Hematopoietic multipotent progenitor cell treated with erythropoietin and hydrocortisone succinate and interleukin-3 and kit ligand, for 4 days (in vitro differentiated cells): ENCODE measurements at places on chromosomes 2 and 18.
A peak's percentile ranks its signal among the peaks of the same experiment; 100 is the strongest.

DNA sequence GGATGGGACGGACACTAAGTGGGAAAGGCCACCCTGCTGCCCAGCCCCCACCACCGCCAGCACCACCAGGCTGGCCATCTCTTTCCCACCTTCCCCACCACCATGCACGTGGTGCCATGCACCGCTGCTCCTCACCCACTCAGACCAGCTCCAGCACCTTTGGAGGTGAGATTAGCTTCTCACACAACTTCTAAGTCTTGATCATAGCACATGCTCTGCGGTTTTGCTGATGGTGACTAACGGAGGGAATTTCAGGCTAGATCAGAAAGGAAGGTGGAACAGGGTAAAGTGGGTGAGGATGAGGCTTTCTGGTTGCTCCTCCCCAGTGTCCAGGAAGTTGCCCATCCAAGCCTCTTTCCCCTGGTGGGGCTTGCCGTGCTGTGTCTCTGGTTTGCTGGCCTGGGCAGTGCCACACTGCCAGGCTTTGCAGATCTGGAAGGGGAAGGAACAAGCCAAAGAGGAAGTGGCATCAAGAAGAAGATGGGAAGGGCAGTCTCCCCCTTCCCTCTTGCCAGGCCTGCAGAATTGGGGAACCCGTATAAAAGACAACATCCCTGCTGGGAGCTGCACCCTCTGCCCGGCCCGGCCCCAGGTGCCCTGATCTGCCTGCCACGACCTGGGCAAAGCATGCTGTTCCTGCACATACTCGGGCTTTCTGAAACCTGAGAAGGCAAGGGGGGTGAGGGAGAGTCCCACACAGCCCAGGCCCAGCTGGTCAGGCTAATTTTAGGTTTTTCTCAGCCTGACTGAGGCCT, 44.3 kb upstream of the CAB39 start:
- DNase-seq: peak; percentile 35

DNA sequence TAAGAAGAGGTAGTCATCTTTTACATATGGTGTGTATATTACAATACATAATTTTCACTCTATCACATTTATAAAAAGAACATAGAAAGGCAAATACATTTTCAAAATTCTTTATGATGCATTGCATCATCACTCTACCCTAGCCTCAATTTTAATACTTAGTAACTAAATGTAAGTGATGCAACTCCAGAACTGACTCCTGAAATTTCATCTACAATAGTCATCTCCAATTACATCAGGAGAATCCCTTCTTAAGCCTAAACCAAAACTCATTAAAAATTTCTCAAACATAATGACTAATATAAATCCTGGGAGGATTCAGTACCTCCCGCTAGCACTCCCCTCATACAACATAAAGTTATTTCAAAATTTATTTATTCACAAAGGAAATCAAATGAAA, 15.9 kb downstream of the TMX3 start:
- no peak for DNase-seq

- DNase-seq: no peak
Observed at GRCh38 chr18:74725690-74726089, 128.0 kb downstream of the ZNF407 start.

DNA sequence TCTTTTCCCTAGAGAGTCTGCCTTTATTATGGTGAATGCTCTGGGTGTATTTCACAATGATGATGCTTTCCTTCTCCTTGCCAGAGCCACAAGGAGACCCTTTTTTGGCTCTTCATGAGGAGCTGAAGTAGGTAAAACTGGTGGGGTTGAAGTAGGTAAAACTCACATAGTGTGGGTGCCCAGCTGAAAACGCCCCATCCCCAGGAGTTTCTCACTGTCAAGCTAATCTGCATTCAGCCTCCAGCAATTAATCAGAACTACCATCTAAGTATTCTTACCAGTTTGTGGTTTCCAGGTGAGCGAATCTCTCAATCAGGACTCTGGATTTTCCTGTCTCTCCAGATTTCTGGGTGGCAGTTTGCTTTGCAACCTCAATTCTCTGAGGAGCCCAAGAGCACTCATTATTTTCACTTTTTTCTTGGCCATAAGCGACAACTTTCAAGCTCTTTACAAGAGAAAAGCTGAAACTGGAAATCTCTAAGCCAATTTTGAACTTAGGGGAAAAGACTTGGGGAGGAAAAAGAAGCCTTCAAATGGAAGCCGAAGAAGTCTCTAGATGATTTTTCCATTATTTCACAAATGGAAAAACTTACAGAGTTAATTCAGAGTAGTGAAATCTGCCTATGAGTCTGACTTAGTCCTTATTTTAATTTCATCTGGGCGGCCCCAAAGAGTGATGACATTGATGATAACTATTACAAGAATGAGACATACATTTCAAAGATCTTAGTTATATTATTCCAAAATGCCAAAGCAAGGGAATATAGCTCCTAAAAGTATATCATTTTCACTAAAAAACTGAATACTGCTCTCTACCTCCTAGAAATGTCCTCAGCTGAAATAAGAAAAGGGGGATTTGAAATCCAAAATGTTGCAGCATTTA, 121.4 kb upstream of the MAP3K20 start:
- no peak for DNase-seq

GRCh38 chr2:47155091-47155876, at the start of gene STPG4:
TSS of gene STPG4 (minus strand) at chr2:47155308. CDS start at chr2:47155251, 57 bp downstream.
- DNase-seq: no peak

- peak; percentile 32 for DNase-seq
Observed at GRCh38 chr2:42906111-42906556, 113.8 kb upstream of the HAAO start.

- no peak for DNase-seq
Observed at GRCh38 chr2:84958135-84959059, 12.6 kb upstream of the KCMF1 start.

DNA sequence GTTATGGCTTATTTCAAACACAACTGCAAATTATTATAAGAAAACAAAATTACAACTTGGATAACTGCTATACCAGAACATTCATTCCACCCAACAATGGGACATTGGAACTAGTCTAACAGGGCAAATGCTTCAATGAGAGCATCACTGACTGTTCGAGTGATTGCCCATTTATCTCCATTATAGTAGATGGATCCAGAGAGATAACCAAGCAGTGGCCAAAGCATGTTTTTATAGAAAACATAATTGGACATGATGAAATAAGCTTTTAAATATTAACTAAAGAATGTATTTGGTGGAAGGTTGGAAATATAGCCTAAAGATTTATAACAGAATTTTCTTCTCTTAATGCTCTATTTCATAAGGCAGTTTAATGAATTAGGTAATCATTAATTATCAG, 634.8 kb downstream of the NUP35 start:
- DNase-seq: no peak

DNA sequence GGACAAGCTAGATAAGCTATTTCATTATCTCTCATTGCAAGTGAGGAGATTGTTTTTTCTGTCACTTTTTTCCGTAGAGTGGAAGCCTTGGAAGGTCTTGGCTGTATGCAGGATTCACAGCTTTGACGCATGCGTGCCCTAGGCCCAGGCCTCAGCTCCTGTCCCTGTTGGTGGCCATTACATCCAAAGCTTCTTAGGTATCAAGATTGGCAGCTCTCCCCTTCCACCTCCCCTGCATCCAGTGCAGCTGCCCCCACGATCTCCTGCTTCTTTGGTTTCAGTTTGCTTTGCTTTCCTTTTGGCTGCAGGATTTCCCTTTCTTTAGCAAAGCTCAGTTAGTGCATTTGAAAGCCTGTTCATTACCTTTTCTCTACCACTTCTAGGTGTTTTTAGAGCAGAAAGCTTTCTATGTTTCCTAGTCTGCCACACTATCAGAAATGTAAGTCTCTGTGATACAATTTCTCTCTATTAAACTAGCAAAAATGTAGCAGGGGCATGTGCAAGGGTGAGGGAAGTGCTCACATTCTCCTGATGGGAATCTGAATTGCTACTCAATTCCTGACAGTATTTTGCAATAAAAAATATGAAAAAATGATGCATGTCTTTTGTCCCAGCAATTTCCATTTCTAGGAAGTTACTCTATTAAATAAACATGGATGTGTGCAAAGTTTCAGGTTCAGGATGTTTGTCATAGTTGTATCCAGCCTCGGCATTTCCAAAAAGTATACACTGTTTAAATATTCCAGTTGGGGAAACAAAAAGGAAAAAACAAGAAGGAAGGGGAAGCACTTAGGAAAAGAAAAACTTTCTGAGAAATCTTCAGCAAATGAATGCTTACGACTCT, 91.2 kb downstream of the LIPG start:
- DNase-seq: no peak

- no peak for DNase-seq
Observed at GRCh38 chr18:76233876-76234675, 261.0 kb downstream of the ZNF516 start.

DNA sequence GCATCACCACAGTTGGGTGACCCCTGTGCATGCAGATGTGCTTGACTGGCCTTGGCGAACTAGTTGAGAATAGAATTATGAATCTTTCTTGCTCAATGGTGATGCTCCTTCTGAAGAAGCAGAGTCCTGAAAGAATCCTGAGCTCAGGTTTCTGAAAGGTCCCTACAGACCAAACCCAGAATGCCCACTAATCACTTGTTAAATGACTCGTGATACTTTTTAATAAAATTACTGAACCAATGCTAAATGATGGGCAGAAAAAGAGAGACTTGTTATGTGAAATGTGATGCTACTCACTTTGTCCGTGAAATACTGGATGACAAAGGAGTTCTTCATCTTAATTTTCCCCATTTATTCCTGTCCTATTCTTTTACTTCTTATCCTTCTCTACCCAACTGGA, 263.5 kb upstream of the LRRTM1 start:
- DNase-seq: no peak

DNA sequence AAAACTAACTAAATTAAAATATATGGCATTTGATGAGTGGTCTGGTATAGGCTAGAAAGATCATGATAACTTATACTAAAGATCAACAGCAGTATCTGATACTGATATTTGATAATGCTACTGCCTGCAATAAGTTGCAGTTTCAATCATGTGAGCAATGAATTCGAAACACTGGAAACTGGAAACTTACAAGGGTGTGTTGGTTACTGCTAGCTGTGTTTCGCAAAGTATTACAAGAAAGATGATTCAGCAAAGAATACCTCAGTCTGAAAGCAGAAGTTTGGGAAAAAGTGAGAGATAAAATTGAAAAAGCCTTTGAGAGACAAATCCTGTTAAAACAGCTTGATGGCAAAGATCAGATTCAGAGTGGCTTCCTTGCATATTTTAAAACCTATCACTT, 294.5 kb downstream of the CCDC178 start:
- DNase-seq: peak; percentile 22

GRCh38 chr18:60292186-60292585, 80.4 kb downstream of the MC4R start:
- no peak for DNase-seq

DNA sequence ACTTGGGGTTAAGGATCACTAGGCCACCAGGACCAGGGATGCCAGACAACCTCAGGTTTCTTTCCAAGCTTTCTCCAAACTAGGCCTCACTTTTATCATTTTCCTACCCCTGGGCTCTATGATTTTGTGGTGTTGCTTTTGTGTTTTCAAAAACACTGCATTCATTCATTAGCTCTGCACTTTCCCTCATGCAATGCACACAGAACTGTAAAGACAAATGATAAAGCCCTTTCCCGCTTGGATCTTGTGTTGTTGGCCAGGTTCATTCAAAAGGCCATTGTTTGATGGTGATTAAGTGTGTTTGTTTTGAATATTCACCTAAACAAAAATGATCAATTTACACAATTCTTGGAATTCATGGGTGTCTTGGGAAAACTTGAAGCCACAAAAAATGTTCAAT, 210.7 kb upstream of the TNP1 start:
- no peak for DNase-seq

DNA sequence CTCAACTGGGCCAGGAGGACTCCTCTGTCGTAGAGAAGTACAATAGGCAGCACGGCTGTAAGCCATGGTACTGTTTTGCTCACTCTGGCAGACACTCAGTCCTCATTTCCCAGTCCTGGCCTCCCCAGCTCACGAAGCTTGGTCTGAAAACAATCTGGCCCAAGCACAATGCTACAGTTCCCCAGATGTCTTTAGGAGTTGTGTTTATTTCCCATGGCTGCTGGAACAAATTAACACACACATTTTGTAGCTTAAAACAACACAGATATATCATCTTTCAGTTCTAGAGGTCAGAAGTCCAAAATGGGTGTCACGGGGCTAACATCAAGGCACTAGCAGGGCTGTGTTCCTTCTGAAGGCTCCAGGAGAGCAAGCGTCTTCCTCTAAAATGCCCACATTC, 13.0 kb downstream of the FABP1 start:
- DNase-seq: no peak

DNA sequence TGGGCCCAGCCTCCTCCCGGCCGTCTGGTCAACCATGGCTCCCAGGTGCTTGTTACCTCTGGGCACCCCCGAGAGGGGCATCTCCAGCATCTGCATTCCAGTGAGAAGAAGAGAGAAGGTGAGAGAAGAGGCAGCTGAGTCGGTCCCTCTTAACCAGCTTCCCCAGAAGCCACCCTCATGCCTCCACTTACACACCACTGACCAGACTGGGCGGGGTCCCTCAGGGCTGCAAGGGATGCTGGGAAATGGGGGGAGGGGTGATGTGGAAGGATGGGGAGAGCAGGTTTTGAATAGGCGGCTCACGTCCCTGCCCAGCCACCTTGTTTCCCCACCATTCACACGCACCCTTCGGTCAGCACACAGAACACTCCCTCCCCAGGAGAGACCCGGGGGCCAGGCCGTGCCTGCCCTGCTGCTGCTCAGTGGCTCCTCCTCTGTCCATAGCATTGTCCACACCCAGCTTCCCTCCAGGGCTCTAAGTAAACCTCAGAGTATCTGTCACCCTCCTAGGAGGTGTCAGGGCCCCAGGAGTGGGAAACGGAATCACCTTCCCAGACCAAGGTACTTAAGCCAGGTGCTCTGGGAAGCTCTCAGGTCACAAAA, 34.7 kb downstream of the GBX2 start:
- DNase-seq: no peak

DNA sequence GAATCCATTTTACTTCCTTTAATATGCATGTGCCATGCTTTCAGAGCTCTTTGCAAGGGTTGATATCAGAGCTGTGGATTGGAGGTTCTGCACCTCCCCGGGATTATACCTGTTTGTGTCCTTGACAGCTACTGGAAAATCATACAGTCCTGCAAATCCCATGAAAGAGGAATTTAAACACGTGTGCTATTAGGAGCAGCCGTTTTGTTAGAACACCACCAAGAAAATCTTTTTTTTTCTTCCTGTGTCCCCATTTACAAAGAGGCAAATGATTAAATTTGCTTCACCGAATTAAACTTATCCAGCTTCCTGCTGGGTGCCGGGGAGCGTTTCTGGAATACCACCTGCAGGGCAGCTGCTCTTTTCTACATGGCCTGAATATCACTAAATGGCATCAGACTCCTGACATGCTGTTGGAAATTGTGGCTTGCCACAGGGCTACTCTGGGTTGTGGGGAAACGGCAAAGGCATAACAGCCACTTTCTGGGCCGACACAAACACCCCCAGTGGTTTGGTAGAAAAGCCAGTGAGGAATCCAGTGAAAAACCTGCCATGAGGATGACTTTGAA, 23.4 kb upstream of the SOX11 start:
- no peak for DNase-seq

DNA sequence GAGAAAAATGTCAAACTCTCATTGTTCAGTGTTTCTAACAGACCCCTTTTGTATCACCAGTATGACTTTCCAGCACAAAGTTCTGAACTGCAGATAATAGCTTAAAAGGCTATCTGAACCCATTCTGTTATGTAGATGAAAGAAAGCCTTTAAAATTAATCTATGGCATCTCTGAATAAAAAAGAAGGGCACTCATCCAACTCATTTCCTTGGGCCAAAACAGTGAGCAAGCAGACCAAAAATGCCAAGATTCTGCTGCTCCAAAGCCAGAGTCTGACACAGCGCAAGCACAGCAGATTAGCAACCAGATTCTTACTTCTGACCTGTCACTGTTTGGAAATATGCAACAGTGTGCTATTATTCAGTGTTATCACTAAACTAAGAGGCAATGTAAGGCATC, 22.6 kb upstream of the ITGA6 start:
- no peak for DNase-seq
